ENCODE measurements at places on chromosomes 5 and 9.

DNA sequence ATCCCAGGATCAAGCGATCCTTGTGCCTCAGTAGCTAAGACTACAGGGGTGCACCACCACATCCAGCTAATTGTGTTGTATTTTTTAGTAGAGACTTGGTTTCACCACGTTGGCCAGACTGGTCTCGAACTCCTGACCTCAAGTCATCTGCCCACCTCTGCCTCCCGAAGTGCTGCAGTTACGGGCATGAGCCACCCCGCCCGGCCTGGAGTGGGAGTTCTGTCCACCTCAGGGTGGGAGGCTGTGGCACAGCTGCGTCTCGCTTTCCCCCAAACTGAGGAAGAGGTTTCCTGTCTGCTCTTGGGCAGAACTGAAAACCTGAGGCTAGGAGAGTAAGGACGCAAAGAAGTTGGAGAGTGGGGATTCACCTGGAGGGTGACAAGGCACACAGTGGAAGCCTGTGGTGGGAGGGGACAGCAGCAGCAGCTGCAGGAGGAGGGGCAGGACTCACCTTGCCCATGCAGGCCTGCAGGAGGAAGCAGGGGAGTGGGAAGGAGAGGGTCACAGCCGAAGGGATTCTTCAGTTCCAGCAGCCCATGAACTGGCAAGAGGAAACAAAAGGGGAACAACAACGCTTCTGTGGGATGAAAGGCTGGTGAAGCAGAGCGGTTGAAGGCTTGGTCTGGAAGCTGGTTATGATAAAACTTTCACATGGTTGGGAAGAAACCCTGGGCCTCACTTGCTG, 181.4 kb downstream of the GAS1 start:
- DNase-seq: no peak

DNA sequence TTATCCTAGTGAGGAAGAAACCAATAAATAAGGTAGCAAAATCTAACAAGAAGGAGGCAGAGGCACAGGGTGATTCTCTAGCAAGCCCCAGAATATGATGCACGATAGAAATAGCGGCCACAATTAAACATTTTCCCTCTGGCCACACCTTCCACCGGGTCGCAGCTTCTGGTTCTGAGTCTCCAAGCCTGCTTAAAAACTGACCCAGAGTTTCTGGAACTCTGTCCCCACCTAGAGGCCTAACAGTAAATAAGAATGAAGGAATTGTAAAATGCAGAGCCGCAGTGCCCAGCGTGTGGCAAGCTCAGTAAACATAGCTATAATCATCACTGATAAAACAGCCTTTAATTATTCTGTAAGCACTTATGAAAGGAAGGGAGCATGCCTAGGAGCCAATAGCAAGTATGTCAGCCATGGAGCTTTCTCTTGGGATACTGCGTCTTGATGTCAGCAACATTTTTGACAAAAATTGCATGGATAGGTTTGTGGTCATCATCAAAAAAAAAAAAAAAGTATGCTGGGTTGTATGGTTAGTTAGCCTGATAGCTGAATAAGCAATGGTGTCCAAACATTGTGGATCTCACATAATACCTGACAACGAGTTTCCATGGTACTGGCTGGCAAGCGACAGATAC, 465.5 kb downstream of the DNAH5 start:
- DNase-seq: no peak

DNA sequence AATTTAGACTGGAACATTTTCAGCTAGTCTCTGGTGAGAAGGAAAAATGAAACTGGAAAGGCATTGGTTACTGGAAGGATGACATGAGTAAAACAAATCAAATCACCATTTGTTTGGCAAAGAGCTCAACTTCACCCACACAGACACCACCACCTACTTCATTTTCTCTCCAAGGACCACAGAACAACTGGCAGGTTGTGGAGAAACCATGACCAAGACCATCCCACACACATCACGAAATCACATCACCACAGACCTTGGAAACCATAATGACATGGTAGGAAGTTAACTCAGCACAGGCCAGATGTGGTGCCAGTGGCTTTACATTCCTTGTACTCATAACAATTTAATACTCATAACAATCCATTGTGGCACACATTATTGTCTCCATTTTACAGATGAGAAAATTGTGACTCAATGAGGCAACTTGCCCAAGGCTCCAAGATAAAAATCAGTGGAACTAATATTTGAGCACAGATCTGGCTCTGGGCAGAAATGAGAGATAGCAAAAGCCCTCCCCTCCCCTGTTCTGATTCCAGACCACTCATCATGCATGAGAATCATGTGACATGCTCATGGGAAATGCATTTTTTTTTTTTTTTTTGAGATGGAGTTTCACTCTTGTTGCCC, 7.5 kb downstream of the OR1K1 start:
- no peak for DNase-seq

GRCh38 chr5:11962122-11962521, 57.9 kb upstream of the CTNND2 start:
- DNase-seq: no peak

DNA sequence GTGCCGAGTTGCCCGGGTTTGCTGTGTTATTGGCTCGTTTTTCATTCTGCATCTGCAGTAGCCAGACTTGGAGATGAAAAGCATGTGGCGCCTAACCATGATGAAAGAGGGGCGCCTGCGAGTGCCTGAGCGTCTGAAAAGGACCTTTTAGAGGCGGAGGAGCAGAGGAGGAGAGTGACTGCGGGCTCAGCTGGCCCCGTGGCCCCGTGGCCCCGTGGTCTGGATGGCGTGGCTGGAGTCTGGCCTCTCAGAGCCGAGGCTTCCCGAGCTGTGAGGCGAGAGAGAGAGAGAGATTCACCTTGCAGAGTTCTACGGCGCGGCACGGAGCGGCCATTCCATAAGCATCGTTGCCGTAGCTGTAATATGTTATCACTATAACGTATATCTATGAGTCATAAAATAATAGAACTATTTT, 55.3 kb upstream of the RNU6ATAC start:
- DNase-seq: no peak

DNA sequence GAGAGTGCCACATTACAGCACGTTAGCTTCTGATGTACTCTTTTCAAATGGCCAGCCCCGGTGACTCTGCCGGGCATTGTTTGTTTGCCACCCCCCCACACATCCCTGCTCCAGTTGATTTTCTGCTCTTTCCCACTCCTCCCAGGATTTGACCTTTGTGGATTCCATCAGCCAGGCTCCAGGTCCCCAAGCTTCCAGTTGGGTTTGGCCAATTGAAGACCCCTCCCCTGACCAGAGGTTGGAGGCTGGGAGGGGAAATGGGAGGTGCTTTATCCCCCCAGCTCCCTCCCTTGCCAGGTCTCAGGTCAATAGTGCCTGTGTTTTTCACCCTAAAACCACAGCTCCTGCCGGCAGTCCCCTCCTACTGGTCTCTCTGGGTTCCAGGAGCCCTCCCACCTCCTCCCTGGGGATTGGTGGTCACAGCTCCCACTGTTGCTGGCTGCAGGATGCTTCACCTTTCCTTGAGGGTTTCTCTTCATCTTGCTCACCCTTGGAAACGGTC, 34.9 kb downstream of the IRF1 start:
- DNase-seq: no peak

DNA sequence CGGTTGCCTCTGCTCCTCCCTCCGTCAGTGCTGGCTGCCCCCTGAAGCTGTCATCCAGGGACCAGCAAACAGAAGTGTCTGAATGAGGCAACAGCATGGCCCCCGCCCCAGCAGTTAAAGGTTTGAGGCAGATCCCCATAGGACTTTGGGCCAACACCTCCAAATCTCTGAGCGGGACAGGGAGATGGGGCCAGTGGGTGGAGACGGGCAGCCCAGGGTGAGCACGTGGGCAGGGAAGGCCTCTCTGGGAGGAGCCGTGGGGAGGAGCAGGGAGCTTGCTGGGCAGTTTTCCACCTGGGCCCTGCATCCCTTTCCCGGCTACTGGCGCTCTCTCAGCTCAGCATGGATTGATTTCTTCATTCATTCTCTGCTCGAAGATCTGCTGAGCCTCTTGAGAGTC, 39.1 kb upstream of the NOTCH1 start:
- no peak for DNase-seq

GRCh38 chr5:170638454-170639220, 134.8 kb downstream of the KCNIP1 start:
- peak; percentile 49 for DNase-seq

- no peak for DNase-seq
Measured at GRCh38 chr5:142353071-142353472, 28.3 kb upstream of the SPRY4 start.

GRCh38 chr5:39461007-39461682, 36.4 kb upstream of the DAB2 start:
- no peak for DNase-seq

- DNase-seq: no peak
Measured at GRCh38 chr9:130732136-130732535, 38.6 kb downstream of the EXOSC2 start.

GRCh38 chr5:118303296-118303695, 685.1 kb downstream of the DTWD2 start:
- DNase-seq: no peak

DNA sequence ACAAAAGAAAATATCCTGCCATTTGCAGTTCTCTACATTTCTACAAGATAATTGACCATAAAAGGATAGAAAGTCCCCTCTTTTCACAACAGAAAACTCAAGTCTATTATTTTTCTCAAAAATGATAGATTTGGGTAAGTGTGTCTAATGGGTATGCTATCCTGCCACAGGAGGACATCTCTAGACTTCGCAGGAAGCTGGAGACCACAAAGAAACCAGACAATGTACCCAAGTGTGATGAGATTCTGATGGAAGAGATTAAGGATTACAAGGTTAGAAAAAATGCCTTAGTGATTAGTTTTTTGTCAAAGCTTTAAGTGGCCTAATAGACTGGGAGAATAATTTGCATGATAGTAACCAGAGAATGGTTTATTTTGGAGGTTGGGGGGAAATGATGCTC, 28.1 kb downstream of the RNF20 start:
- DNase-seq: no peak

GRCh38 chr5:135054546-135054945, 20.5 kb upstream of the PITX1 start:
- no peak for DNase-seq

- peak; percentile 48 for DNase-seq
Measured at GRCh38 chr5:126422994-126423788, at the start of gene GRAMD2B. TSS of gene GRAMD2B (plus strand) at chr5:126423409. CDS start at chr5:126423607, 198 bp downstream.

DNA sequence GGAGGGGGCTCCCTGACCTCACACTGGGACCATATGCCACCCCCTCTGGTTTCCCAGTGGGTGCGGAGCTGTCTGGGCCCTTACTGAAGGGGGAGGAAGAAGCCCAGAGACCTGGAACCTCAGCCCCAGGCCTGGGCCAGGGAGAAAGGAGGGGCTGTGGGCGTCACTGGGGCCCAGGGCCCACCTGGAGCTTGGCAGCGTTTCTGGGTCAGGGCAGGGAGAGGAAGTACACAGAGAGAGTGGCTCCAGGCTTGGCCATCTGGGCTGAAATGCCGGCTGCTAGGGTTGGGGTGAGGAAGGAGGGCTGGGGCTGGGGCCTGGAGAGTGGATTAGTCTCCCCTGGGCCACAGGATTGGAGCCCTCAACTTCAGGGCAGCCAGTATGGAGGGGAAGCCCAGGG, 6.4 kb upstream of the DAB2IP start:
- no peak for DNase-seq

GRCh38 chr5:133439859-133440258, 172.5 kb downstream of the FSTL4 start:
- no peak for DNase-seq

DNA sequence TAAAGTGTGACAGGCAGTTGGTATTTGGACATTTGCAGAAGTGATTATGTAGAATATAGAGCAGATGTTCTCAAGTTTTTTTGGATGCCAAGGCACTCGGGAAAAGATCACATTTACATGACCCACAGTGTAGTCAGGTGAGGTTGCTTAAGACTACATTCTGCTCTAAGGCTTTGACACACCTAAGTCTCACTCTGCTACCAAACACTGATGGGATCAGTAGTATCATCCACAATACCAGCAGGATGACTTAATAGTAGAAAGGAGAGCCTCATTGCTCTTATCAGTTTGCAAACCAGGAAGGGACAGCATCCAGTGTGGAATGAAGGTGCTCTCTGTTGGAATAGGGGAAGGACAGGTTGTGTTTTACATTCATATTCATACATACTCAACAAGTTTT, 2.5 kb upstream of the SPATA31D1 start:
- DNase-seq: no peak

DNA sequence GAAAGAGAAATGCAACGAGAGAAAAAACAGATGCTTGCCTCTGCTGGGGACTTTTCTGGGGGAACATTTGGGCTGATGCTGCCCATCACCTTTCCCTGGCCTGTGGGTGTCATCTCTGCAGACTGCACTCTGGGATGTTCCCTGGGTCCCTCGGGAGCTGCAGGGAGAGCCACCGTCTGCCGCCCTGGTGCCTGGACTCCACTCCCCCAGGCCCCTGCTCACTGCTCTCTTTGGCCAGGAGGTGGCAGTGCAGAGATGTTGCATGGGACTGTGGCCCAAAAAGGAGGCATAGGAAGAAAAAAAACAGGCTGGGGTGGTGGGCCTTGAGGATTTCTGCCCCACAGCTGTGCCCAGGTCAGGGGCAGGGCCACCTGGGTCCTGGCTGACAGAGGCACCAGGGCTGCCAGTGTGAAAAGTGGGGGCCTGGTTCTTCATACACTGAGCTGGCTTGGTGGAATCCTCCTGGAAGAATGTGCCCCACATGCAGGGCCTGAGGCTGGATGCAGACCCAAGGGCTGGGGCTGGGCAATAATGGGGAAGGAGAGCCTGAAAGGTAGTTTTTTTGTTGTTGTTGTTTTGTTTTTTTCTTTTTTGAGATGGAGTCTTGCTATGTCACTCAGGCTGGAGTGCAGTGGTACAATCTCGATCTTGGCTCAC, 353.6 kb downstream of the SLIT3 start:
- peak; percentile 38 for DNase-seq

DNA sequence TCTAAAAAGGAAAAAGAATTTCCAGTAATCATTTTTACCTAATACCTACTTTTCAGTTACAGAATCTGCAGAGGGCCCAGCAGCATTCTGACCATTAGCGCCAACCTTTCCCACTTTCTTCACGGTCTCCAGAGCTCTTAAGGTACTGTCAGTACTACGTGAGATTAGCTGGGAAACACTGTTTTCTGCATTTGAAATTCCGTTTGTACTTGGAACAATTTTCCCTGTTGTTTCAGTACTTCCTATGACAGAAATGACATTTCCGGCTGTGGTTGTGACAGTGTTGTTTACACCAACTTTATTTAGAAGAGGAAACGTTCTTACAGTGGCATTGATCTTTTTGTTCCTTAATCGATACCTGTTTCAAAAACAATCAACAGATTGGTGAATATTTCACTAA, 36.9 kb upstream of the PDCL start:
- DNase-seq: no peak

GRCh38 chr9:82558346-82558745, 504.6 kb downstream of the RASEF start:
- DNase-seq: no peak

DNA sequence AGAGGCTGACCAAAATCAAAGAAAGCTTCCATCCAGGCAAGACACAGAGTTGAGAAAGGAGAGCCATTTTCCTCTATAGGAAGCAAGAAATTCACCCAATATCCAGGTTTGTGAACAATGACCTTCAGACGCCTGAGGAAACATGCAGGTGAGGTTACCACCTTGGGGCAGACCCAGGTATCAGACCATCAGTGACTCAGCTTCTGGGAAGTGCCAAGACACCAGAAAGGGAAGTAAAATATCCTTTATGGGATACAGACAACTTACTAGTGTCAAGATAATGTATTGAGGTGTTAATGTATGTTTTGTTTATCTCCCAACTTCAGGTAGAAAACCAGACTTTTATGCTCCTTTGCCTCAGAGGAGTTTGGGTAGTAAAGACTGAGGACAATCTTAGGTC, 2.2 kb upstream of the DTWD2 start:
- DNase-seq: no peak
